ENCODE measurements at places on chromosomes 13 and 19. TPM values are rescaled to one million over a fixed set of nuclear protein-coding genes. Genes with fewer than 3 reads are reported as not detected.

The KCNC3 gene
- total RNA-seq: 0.81 TPM

DNA sequence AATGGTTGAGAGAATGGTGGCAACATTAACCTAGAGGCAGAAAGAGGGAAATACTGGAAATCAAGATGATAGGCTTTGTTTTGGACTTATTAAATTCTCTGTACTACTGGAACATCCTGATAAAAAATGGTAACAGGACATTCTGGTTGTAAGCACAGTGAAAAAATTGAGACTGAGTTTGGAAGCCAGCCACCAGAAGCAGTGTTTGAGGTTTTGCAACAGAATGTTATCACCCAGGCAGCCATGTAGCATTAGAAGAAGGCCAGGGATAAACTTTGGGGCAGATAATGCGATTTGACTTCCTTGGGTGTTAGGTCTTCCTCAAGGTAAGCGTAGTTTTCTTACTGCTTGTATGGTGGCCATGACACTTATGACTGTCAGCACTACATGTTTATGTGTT is 307.4 kb downstream of the ATP8A2 start:
- no peak overlapping the region for H3K27ac ChIP-seq
- H3K4me3 ChIP-seq: no peak overlapping the region
- no peak for DNase-seq
- no peaks in the 10 kb centered on the region for H3K4me1 ChIP-seq
- no peaks in the 10 kb centered on the region for H3K36me3 ChIP-seq

The TMEM190 gene
- total RNA-seq: not detected

- no peak overlapping the region for H3K27ac ChIP-seq
- H3K4me1 ChIP-seq: peaks cover 34% of the 10 kb centered on the region
- peaks cover 42% of the 10 kb centered on the region for H3K36me3 ChIP-seq
- no peaks in the 10 kb centered on the region for H3K27me3 ChIP-seq
- no peak overlapping the region for H3K4me3 ChIP-seq
These were observed 4.2 kb downstream of the NCLN start for GRCh38 chr19:3189702-3190469.

- peaks cover 6% of the 10 kb centered on the region for H3K27me3 ChIP-seq
- H3K4me1 ChIP-seq: peaks cover 9% of the 10 kb centered on the region
- no peaks in the 10 kb centered on the region for H3K36me3 ChIP-seq
- H3K27ac ChIP-seq: no peak overlapping the region
- no peak overlapping the region for H3K4me3 ChIP-seq
These were observed 123.8 kb downstream of the ENOX1 start for GRCh38 chr13:43662976-43663375.

All from activated CD8-positive, alpha-beta T cell treated with anti-CD3 and anti-CD28 coated beads for 36 hours (primary cell).